ENCODE measurements at places on chromosomes 5 and 9. TPM values are rescaled to one million over a fixed set of nuclear protein-coding genes. Genes with fewer than 3 reads are reported as not detected.
A peak's percentile ranks its signal among the peaks of the same experiment; 100 is the strongest.

C1QTNF2 gene
- not detected for total RNA-seq

DNA sequence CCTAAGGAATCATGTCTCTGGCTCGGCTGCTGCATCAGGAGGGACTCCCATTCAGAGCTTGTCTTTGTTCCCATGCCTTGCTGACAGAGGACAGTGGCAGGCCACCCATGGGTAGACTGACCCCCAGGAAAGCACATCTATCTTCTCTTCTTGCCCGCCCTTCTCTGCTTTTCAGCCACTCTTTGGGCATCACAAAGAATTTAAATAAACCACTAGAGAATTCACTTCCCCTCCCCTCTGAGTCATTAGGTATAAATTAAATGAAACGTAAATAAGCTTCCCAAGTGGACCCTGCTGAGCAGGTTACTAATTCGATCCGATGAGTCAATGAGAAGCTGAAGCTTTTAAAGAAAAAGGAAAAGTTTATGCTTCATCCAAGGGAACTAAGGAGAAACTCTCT lies 97.0 kb downstream of the DRD1 start:
- DNase-seq, result peak; percentile 26

DNA sequence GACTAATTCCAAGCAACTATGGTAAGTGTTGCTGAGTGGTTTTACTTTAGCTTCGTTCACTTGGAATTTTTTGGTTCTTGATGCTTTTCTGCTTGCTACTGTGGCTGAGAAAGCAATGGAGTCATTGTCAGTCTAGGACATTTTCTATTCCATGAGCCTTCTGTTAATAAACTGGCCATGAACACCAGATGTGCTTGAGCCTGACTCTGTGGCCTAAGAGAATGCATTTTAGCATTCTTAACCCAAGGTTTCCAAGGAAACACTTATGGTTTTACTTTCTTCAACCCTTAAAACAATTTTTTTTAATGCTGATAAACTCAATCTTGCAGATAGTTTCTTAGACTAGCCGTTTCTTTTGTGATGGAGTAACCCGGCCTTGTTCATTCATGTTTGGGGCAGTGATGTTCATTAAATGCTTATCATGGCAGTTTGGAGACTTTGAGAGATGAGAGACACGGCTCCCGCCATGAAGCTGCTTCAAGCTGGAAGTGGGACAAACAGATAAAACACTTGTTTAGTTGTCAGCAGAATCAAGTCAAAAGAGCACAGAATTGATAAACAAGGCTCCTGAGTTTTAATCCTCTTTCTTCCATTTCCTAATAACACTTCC lies 42.4 kb downstream of the OSTF1 start:
- no peak for DNase-seq

PPP2R2B gene
- 75.5 TPM for total RNA-seq

GRCh38 chr5:145948047-145948446 lies 11.7 kb downstream of the SH3RF2 start:
- no peak for DNase-seq

NINJ1 gene
- total RNA-seq, result 45.3 TPM

GRCh38 chr5:149831492-149831891 lies 101.4 kb downstream of the PPARGC1B start:
- DNase-seq, result no peak

- DNase-seq, result no peak
Observed at GRCh38 chr9:98370976-98371315, 115.5 kb upstream of the TBC1D2 start.

All from H7 (cell line).